ENCODE measurements at places on chromosomes 2 and 18. TPM values are rescaled to one million over a fixed set of nuclear protein-coding genes. Genes with fewer than 3 reads are reported as not detected.

The LYG2 gene
- polyA plus RNA-seq, result 0.62 TPM

The ADD2 gene
- 11.6 TPM for polyA plus RNA-seq

- DNase-seq, result no peak
Observed at GRCh38 chr2:172063446-172063845, 21.9 kb upstream of the DLX1 start.

The CCDC74A gene
- 2.0 TPM for polyA plus RNA-seq

GRCh38 chr2:156908825-156909224 is 348.7 kb upstream of the GALNT5 start:
- DNase-seq, result no peak

- no peak for DNase-seq
Observed at GRCh38 chr2:209640358-209640757, 131.3 kb upstream of the UNC80 start.

The GALR1 gene
- 0.07 TPM for polyA plus RNA-seq

DNA sequence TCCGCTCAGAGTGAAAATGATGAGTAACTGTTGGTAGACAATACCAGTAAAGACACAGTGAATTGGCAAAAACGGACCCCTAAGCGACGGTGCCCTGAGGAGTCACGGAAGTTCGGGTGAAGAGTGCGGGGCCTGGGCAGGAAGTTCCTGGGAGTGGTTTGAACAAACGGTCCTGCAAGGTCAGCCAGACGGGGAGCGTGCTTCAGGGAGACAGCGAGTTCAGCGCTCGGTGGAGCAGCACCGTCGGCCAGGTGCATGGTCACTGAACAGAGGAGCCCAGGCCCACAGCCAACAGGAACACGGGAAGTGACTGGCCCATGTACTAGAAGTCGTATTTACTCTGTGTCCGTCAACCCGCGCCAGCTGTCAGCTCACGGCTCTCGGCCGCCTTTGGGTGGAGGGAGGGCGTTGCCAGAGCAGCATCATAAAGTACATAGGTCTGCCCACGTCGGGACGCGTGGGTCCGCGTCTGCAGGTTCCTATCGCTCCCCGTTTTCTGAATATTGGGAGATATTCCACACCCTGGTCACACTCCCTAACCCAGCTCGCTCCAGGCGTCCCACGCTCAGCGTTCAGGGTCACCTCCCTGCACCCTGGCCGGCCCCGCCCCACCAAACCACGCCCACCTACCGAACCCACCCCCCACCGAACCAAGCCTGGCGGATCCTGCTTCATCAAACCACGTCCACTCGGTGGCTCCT is 75.6 kb upstream of the UXS1 start:
- no peak for DNase-seq

DNA sequence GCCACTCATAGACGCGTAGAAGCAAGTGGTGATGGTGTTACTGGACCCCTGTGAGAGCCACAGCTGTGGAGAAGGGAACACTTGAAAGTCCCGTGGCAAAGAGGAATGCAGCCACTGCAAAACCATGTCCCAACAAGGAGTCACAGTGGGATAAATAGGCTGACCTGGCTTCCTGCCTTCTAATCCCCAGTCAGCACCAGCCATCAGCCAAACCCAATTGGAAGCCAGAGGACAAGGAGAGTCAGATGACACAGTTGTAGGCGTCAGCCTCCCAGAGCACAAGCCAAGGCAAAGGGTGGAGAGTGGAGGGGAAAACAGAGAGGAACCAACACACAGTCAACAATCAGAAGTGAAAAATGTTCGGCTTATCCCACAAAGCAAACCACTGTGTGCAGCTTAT is 5.5 kb upstream of the CYBRD1 start:
- DNase-seq, result no peak

GRCh38 chr2:193331676-193332075 is 1136.9 kb upstream of the TMEFF2 start:
- DNase-seq, result peak; percentile 19

DNA sequence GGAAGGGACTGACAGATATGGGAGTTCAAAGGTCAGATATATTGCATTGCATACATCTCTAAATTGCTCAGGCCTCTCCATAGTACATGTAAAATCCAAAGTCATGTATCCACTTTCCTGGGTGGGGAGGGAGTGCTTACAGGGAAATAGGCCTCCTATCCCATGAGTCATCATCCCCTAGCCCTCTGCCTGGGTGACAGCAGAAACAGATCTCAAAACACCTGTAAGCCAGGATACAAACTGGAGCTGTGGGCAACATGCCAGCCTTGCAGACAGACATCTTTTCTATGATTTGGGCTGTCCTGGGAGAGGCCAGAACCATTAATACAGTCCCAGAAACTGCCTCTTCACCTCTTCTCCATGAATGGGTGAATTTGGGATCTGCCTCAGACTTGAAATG is 4.8 kb downstream of the ALK start:
- no peak for DNase-seq

The NRP2 gene
- 15.0 TPM for polyA plus RNA-seq

DNA sequence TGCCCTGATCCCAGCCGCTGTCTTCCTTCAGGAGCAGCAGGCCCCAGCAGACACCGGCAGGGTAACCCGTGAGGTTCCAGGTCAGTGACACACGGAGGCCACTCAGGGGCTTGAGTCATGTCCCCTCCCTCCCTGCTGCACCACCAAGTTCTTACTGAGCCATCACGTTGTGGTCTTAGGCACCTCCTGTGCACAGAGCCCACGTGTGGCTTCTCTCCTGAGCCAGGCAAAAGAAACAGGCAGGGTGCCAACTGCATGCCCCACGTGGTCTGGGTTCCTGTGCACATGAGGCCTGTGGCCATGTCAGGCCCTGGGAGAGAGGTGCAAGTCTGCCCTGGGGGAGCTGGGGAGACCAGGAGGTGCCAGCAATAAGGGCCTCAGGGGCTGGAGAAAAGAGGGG is 264.8 kb downstream of the KLHL29 start:
- no peak for DNase-seq

The KATNAL2 gene
- polyA plus RNA-seq, result 9.5 TPM

GRCh38 chr2:9821805-9822445 is 21.3 kb upstream of the TAF1B start:
- DNase-seq, result no peak

The SNTG2 gene
- polyA plus RNA-seq, result 0.15 TPM

- DNase-seq, result no peak
Observed at GRCh38 chr2:79585701-79586433, 73.0 kb downstream of the CTNNA2 start.

DNA sequence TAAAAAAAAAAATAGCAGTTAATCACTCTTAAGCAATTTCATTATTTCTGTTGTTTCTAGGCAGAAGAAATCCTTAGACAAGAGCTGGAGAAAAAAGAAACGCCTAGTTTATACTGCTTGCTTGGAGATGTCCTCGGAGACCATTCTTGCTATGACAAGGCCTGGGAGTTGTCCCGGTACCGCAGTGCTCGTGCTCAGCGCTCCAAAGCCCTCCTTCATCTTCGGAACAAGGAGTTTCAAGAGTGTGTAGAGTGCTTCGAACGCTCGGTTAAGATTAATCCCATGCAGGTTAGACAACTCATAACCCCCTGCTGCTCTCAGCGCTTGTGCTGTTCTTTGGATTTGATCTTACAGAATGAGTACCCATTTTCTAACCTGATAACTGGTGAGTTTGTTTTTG is 130.4 kb downstream of the TTC27 start:
- no peak for DNase-seq

DNA sequence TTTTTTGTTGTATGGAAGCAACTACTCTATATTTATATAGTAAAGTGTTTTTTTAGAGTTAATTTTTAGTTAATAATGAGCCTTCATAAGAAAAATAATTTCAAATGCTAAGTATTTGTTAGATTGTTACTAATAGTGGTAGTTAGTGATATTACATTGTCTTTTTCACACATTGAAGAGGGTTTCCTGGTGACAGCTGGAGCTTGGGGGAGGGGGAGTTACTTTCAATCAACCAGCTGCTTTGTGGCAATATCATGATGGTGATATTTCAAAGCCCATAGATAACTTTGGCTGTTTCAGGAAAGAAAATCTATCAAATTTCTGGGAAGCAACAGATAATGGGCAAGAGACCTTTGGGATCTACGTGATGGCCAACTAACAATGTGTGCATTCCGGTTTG is 4.1 kb downstream of the RHBDD1 start:
- no peak for DNase-seq

The ABCG8 gene
- 0.08 TPM for polyA plus RNA-seq

DNA sequence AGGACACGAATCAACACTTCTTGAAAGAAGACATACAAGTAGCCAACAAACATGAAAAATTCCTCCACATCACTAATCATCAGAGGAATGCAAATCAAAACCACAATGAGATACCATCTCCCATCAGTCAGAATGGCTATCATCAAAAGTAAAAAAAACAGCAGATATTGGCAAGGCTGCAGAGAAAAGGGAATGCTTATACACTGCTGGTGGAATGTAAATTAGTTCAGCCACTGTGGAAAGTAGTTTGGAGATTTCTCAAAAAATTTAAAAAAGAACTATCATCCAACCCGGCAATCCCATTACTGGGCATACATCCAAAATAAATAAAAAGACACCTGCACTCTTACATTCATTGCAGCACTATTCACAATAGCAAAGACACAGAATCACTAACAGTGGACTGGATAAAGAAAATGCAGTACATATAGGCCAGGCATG is 78.7 kb downstream of the GRB14 start:
- DNase-seq, result peak; percentile 40

Measured in muscle of arm (tissue), 14 donors.